ENCODE measurements at places on chromosomes 7 and 10.

GRCh38 chr10:2425320-2425719, 642.0 kb upstream of the PFKP start:
- DNase-seq: no peak

DNA sequence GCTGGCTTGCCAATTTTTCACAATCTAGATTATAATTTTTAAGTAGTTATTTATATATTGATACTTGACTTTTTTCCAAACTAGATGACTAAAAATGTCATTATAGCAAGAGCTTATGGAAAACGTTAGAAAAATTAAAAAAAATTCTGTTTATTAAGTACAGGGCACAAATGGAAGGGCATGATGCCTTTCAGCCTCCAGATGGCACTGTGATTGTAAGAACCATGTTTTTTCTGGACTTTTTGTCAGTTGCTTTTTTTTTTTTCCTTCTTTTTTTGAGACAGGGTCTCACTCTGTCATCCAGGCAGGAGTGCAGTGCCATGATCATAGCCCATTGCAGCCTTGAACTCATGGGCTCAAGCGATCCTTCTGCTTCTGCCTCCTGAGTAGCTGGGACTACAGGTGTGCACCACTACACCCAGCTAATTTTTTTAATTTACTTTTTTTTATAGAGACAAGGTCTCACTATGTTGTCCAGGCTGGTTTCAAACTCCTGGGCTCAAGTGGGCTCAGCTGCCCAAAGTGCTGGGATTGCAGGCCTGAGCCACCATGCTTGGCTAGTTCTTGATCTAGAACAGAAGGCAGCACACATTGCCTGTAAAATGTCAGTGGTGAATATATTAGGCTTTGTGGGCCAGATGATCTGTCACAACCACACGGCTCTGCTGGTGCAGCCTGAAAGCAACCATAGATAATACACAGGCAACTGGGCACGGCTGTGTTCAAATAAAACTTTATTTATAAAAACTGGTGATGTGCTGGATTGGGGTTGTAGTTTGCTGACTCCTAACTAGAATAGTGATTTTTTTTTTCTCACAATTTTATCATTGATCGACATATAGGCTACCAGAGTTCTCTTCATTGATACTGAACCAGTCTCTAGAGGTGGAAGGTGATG, 27.4 kb downstream of the UCMA start:
- no peak for DNase-seq

GRCh38 chr10:36141856-36142560, 499.9 kb upstream of the FZD8 start:
- DNase-seq: no peak

DNA sequence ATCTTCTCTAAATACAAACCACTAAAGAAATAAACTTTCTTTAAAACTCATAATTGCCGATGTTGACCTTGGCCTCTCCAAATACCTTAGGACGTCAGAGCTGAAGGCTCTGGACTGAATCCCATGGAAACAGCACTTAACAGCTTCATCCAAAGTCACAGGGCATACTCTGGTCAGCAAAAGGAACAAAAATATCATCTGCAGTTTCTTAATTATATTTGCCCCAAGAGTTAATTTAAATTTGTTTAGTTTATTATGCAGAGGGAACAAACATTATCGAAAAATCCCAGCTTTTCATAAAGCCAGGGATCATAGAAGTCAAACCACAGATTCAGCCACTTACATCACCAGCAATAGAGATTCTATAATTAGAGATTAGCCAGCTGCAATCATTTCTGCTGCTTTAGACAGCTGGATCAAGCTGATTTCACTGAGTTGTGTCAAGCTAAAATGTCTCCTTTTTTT, 20.5 kb upstream of the FAM13C start:
- no peak for DNase-seq

- no peak for DNase-seq
Observed at GRCh38 chr10:64465653-64466052, 944.5 kb downstream of the REEP3 start.

- DNase-seq: no peak
Observed at GRCh38 chr10:110802090-110802489, 69.6 kb upstream of the PDCD4 start.

DNA sequence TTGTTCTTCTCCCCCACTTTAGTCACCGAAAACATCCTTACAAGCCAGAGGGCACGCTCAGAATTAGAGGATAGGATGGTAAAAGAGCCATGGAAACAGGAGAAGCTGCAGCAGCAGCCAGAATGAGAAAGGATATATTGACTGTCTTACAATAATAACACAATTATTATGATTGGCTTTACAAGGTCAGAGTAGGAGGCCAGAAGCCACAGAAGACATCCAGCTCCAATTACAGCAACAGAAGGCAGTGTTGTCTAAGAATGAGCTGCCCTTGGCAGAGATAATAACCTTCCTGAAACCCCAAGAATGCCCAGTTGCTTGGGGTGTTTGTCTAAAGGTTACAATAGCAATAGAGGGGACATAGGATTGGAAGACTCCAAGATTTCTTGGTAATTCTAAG, 168.8 kb downstream of the C1GALT1 start:
- DNase-seq: no peak

GRCh38 chr10:91579329-91579985, 53.4 kb downstream of the PPP1R3C start:
- no peak for DNase-seq

DNA sequence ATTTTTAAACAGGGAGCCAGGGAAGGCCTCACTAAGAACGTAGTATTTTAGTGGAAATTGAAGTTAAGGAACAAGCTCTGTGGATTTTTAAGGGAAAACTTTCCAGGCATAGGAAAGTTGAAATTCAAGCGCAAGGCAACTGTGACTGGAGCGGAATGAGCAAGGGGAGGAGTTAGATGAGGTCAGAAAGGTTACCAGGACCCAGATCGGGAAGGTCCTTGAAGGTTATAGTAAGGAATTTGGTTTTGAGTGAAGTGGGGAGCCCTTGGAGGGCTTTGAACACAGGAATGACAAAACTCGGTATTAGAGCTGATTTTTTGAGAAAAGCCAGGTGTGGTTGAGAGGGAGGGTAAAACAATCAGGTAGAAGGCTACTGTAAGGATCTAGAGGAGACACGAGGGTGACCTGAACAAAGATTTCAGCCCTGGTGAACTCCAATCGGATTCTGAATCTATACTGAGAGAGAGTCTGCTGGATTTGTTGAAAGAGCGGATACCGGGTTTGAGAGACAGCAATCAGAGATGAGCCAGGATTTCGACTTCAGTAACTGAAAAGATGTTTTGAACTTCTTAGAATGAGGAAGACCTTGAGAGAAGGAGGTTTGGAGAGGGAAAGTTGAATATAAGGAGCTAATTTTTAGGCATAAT, 1013.9 kb downstream of the NRG3 start:
- DNase-seq: no peak

DNA sequence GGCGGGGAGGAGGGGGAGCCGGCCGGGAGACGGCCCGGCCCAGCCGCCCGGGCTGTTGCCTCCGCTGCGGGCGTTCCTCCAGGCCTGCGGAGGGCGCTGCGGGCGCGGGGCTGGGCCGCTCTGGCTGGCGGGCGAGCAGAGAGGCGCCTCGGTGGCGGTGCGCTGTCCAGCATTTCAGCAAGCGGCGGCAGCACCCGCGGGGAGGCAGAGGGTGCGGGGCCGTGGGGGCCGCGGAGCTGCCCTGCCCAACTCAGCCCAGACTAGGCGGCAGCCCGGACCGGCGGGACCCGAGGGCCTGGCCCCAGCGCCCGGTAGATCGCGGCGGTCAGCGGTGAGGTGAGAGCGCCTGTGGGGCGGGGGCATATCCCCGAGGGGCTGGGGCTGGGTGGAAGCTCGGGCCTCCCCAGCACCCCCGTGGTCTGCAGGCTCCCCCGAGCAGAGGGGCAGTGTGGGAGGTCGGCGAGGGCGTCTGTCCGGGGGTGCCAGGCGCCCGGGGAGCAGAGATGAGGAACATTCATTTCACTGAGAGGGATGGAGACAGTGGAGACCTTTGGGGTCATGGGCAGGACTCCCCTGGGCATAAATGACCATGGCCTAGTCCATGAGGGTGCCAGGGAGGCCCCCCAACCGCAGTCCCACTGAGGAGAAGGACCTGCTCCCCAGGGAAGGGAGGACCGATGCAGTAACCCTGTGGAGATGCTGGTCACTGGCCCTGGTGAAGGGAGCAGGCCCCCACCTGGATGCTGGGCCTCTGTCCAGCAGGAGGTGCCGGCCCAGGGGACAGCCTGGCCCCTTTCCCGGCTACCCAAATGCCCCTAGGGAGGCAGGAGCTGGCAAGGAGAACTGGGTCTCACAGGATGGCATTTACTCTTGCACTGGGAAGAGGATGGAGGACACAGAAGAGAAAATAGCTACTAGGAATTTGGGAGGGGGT, at the start of gene SRRM3:
Gene SRRM3 (plus strand): TSS at position 165 of the 934 bp plus-strand sequence. CDS start 33,171 bp downstream, outside the sequence.
- DNase-seq: peak; percentile 8

- no peak for DNase-seq
Observed at GRCh38 chr7:18770822-18771221, 275.3 kb downstream of the HDAC9 start.

- DNase-seq: no peak
Observed at GRCh38 chr7:66921918-66922486, 977 bp downstream of the TMEM248 start.

- no peak for DNase-seq
Observed at GRCh38 chr7:140281255-140281654, 104.5 kb upstream of the KDM7A start.

GRCh38 chr7:148264933-148265557, 325.5 kb upstream of the C7orf33 start:
- DNase-seq: no peak

DNA sequence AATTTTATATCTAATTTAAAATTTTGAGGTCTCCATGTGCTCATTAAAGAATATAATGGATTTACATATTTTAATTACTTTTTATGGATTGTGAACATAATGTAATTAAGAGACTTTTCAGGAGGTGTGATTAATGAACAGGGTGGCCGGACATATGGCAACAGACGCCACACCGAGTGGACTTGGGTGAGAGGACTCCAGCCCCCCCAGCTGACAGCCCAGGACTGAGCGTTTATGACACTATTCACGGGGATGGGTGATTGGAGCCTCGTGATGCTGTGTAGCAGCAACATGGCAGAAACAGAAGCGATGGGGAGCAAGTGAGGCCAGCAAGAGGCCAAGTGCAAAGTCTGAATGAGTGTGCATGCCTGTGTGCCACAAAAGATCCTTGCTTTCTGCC, 1176.9 kb downstream of the TYW1 start:
- DNase-seq: no peak

GRCh38 chr10:132879408-132880127, 62.8 kb downstream of the CFAP46 start:
- DNase-seq: no peak

DNA sequence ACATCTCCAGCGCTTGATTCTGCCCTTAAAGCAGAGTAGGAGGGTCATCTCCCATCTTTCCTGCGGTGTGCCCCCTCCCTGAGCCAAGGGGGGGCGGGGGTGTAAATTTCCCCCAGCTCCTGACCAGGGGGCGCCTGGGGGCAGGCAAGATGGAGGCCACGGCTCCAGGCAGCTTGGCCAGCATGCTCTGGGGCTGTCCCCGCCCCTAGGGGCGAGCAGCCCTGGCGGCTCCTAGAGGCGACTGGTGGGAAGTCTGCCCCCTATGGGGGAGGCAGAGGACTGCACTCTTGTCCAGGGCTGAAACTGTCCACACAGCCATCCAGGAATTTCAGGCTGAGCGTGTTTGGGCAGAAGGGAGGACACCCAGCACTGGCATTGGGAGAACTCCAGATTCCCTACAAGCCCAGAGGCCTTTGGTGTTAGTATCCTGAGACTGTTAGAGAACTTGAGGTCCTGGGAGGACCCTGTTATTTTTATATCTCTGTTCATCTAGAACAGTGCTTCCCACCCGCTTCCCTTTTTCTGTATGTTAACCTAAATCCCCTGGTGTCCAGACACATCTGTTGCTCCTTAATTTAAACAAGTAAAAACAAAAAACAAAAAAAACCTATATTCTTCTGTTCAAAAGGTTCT, 4.6 kb downstream of the STRA8 start:
- DNase-seq: no peak

- DNase-seq: no peak
Observed at GRCh38 chr7:24477398-24478136, 95.7 kb upstream of the PALS2 start.

DNA sequence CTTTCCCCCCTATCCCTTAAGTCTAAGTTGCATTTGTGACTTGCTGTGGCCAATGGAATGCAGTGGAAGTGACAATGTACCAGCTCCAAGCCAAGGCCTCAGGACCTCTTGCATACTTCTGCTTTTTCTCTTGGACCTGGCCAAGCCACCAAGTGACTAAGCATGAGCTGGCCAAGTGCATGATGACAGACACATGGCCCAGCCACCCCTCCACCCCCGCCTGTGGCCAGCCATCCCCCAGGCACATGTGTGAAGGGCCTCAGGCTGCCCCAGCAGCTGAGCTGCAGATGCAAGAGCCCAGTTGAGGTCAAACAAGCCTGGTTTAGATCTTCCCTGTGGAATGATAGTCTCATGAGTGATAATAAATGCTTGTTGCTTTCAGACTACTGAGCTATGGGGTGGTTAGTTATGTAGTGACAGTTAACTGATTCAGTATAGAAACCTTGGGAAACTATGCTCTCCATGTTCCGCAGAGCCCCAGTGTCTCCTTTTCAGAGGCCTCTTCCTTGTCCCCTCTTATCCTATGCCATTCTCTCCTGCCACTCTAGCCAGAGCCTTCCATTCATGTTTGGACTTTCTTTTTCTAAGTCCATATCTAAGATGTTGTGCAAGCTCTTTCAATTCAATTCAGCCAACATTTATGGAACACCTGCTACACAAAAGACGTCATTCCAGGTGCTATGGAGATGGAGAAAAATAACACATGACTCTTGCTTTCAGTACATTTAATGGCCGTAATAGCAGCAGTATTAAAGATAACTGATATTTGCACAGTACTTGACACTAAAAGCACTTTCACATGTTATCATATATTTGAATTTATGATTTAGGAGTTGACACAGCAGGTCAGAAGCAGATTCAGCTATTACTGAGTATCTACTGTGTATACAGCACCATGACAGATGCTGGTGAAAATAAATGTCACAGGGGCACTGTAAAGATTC, 55.5 kb upstream of the LOXL4 start:
- DNase-seq: peak; percentile 12

DNA sequence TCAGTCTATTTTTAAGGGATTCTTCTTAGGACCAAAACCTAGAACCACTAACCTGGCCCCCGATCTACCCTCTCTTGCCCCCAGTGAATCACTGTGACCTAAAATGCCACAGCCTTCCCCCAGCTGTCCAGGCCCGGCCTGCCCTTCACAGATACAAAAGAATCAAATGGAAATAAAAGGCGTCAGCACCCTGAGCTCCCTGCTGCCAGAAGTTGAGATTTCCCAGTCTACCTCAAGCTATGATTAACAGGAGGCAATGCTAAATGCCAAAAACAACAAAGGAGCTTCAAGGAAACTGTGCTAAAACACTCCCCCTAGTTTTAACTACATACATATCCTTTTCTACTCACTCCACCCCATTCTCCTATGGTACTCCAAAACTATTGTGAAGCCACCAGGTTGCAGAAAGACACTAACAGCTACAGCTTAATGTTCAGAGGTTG, 67.8 kb downstream of the GSAP start:
- no peak for DNase-seq

- no peak for DNase-seq
Observed at GRCh38 chr7:22610951-22611757, 111.2 kb upstream of the STEAP1B start.

DNA sequence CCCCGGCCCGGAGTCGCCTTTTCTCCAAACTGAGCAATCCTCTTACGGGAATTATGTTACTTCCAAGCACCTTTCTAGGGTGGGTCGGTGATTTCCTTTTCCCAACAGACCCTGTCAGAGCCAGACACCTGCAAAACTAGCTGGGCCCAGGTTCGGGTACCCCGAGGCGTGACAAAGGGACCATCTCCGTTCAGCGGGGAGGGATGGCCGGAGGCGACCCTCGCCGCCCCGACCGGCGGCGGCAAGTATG, 445 bp downstream of the PPA1 start:
- DNase-seq: no peak

All from NCI-H2081 treated with DMSO at 0.1 percent for 48 hours (cell line).